ENCODE measurements at places on chromosomes 7 and 10.

DNA sequence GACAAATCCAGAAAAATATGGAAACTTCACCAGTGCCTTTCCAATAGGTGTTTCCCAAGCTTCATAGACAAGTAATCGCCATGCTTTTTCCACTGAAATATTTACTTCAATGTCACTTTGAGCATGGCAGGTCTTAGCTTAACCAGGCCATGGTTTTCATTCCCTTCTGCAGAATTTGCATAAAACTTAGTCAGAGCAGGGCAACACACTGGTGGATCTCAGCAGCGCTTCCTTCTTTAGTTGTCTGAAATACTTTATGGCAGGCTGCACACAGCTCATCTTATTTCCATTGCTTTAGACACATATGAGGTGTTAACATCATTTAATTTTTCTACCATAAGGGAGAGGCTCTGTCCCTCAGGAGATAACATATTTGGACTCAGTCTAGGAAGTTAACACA, 102.9 kb upstream of the AHR start:
- no peak for DNase-seq

- DNase-seq: no peak
Measured at GRCh38 chr7:36391436-36392198, 2.0 kb downstream of the ANLN start.

DNA sequence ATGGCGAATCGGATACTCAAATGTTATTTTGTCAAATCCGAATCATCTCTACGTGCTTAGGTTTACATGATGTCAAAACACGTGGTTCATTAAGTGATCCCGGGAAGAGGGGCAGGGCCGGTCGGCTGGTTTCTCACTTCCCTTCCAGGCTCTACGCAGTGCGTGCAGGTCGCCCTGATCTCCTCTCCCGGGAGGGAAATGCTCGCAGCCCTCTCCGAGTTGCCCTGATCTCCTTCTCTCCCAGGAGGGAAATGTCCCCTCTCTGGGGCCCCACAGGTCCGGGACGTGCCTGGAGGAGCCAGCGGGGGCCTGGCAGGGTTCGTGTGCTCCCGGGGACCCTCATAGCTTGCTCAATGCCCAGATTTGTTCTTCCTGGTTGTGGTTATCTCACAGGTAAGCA, 202.7 kb downstream of the DNAJB6 start:
- no peak for DNase-seq

GRCh38 chr7:106466867-106467266, 182.1 kb upstream of the NAMPT start:
- no peak for DNase-seq

Data from iPS-NIHi11 (cell line).